ENCODE measurements at places on chromosomes 5 and 9.

DNA sequence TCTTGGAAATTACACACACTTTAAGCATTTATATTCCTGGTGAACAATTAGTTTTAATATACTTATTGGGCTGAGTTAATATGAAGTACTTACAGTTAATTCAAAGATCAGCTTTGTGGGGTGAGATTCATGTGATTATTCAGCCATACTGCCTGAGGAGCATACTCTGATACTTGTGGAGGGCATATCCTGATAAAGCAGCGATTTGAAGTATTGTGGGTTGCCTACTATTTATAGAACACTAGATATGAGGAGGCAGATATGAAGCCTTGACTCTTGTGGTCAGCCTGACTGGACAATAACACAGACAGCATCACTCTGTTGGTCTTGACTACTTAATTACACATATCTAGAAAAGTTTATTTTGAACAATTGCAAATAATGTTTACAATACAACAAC is 27.0 kb upstream of the AGGF1 start:
- DNase-seq: no peak

DNA sequence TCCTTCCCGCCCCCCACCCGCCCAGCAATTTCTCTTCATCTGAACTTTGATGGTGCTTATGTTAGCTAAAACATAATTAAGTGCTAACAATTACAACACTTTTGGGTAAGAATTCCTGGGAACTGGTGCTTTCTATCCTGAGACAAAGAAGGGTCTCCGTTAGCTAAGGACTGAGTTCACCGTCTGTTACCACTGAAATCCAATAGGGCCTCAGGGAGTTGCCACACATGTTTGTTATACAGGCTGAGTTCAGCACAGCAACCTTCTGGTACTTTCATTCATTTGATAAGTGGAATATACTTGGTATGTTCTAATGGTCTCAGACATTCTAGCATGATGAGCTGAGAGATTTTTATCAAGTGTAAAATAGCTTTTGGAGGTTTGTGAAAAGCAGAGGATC is 437.9 kb downstream of the EFNA5 start:
- DNase-seq: no peak

DNA sequence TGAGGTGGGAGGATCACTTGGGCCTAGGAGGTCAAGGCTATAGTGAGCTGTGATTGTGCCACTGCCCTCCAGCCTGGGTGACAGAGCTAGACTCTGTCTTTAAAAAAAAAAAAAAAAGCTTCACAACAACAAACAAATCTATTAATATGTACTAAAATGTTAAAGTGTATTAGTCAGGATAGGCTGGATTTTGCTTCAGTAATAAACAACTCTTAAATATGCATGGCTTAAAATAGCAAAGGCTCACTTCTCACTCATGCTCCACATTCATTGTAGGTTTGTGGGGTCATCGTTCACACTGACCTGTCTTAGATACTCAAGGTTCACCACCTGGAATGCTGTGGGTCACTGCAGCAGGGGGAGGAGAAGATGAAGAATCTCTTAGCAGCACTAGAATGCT is 33.8 kb upstream of the COL15A1 start:
- DNase-seq: no peak

DNA sequence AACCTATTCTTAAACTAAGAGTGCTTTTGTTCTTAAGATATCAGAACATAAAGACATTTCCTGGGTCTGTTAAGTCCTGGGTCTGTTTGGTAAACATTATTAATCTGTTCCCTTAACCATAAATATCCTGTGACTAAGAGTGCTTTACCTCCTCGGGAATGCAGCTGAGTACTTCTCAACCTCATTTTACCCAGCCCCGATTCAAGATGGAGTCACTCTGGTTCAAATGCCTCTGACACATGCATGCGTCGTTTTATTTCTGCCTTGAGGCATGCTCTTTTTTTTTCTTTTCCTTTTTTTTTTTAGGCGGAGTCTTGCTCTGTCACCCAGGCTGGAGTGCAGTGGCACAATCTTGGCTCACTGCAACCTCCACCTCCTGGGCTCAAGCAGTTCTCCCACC is 39.8 kb upstream of the FBXL17 start:
- no peak for DNase-seq

DNA sequence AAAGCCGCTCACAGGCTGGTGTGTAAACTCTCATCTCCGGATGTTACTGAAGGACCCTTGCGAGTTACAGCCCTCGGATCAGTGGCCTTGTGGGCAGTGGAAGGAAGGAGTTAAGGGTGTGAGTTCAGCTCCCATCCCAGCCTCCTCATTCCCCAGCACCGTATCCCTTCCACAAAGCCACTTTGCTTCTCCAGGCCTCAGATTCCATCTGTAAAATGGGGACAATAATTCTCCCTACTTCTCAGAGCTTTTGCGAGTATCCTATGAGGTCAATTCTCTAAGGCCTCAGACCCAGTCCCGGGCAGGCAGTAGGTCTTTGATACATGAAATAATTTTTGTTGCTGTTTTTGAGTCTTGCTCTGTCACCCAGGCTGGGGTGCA is 141.3 kb downstream of the C9orf50 start:
- DNase-seq: no peak

GRCh38 chr5:92313385-92313784 is 930.3 kb upstream of the ARRDC3 start:
- no peak for DNase-seq

DNA sequence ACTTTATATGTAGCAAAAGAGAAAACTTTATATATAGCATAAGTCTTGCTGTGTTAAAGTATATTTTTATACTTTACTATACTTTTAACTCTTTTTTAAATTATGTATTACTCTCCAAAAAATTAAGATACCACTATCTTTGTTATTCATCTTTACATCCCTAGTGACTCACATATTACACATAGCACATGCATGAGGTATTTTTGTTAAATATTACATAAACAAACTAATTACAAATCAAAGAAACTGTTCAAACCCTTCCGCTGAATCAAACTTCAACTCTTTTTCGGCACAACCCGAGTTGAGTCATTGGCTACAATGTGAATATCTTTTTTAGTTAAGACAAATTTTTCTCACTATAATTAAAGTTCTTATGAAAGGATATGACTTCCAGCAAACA is 32.1 kb downstream of the NADK2 start:
- DNase-seq: no peak

- no peak for DNase-seq
These were observed 54.8 kb downstream of the MYO10 start for GRCh38 chr5:16881251-16881650.

DNA sequence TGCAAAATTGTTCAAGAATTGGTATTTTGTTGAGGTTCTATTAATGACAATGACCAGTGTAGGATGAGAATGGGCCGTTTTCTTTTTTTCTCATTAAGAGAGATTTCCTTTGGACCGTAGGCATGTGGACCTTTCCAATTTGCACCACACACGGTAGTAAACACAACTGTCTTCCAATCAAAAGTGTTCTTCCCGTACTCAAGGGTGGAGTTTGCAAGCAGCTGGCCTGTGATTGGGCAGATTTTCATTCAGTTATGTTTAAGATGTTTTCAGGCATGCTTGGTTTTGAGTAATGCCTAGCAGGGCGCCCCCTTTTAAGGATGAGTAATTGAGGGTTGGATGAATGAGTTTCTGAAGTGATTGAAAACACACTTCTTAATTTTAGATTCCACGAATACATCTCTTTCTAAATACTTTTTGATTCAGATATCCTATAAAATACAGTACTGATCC is 2.5 kb downstream of the KDM3B start:
- no peak for DNase-seq

All from activated CD4-positive, CD25-positive, alpha-beta regulatory T cell (primary cell).